ENCODE measurements at places on chromosomes 2 and 18.

DNA sequence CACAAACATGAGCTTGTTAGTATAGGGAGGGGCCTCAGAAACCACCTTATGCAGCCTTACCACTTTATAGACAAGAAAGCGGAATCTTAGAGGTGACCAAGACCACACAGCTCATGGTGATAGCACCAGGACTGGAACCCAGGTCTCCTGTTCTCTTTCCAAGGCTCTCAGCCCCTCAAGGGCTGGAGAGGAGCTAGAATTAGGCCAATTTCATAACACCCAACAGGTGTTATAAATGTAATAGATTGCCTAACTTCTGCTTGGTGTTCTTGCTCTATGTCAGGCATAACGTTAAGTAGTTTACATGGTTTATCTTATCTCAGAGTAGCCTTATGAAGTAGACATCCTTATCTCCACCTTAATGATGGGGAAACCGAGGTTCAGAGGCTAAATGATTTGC lies 42.9 kb downstream of the RPL37A start:
- no peak for DNase-seq

DNA sequence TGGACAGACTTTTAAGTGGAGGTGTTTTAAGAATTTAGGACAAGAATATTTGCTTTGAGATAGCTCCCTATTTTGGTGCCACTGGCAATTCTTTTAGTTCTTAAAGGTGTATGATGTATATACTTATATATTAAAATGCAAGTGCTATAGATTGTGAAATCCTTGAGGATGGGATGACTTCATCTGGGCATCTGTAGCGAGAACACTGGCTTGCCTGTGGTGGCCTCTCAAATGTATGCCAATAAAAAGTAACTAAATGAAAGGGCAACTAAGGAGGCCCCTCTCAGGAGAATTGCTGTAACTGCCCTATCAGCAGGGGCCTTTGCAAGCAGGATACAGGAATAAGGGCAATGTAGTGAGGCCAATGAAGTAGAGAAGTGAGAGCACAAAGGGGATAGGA lies 2.6 kb upstream of the THUMPD2 start:
- DNase-seq, result no peak

- DNase-seq, result no peak
These were observed 1106.0 kb downstream of the RPIA start for GRCh38 chr2:89797320-89798038.

GRCh38 chr2:109017017-109017416 lies 28.0 kb upstream of the EDAR start:
- DNase-seq, result no peak

DNA sequence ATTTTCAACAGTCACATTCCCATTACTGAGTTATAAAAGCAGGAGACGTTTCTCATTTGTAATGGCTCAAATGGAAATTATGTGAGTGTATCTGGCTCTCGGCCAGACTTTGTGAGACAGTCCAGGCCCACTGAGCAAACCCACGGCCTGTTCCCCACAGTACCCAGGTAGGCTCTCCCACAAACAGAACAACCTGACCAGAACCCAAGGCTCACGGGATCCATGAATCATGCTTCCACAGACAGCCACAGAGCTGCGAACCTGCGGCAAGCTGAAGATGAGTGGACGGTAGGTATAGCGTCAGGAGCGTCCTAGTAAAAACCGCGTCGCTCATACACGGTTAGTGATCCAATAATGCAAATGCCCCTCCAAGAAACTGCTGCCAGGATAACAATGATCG lies 34.2 kb downstream of the NDUFA10 start:
- DNase-seq, result no peak

DNA sequence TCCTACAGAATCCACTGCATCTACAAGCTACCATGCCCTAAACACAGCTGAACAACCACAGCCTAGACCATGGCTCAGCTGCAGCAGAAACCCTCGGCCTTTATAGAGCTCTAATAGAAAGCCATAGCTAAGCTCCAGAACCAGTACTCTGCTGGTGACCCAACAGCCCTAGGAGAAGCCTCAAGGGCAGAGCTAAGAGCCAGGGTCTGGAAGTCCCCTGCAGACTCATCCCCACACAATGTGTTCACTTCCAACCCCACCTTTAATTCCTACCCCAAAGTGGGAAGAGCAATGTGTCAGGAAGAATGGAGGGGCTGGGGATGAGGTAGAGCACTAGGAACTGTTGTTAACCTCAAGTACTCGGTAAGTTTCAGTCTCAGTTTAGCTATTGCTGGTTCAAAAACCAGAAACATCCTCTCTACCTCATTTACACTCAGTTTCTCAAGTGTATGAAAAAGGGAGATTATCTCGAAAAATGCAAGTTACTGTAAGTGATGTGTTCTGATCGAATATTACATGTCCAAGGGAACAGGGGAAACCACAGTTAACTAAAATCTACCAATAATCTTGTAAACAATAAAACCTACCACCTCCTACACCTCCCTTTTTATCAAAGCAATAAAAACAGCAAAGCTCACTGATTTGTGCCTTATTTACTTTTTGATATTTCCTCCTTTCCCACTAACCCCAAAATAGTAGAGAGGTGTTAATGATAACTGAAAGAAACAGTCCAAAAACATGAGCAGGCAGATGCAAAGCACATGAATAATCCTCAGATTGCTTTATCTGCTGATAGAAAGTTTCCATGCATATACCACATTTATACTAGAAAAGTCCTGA lies 36.2 kb downstream of the THADA start:
- DNase-seq, result no peak

GRCh38 chr2:47897883-47898731 lies 8.2 kb downstream of the FBXO11 start:
- DNase-seq, result no peak

DNA sequence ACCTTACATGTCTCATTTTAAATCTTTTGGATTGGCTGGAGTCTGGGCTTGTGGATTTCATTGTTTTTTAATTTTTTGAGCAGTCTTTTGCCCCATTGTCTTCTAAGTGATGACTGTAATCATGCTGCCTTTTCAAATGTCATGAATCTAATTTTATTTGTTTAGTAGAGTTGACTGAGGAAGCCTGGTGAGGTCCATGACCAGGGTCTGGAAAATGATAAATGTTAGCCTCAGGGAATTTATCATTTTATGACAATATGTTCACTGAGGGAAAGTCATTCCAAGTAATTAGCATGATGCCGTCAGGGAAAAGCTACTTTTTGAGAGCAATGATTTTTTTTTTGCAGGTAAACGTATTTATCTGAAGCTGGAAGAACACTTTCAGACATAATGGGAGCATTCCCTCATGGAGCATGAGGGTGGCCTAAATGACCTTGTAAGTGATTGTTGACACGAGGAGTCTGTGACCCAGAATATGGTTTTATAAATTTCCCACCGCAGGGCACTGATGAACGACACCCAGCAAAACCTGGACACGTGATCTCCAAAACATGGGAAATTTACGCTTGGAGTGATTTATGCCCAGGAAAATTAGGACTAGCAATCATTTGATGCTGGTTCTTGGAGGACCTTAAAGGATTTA lies 155.3 kb upstream of the NABP1 start:
- DNase-seq, result no peak

DNA sequence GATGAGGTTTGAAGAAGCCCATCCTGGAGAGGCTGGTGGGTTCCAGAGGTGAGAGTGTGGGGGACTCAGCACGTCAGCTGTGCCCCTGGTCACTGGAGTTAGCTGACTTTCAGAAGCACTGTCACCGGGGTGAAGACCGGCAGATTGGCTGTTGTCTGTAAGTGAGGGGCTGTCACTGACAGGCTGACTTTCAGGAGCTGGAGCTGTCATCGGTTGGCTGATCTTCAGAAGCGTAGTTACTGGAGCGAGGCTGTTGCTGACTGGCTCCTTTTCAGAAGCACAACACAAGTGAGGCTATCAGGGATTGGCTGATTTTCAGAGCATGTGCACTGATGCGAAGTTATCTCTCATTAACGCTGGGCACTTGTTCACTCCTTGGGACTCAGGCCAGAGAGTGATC lies 738.4 kb upstream of the ID2 start:
- no peak for DNase-seq

DNA sequence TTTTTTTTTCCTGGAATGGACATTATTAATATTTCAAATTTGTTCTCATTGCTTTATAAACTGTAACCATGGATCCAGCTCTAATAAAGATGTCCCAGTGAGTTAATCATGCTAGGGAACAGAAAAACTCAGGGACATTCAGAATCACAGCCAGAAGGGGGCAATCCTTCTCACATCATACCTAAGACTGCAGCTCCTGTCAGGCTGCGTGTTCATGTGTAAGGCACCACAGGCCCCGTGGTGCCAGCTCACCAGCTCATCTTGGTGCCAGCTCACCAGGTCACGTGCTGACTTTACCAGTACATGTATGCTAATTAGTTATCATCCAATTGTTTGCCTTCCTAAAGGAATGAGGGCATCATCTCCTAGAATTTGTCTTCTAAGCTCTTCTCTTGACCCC lies 84.7 kb upstream of the NEDD4L start:
- DNase-seq, result peak; percentile 28

DNA sequence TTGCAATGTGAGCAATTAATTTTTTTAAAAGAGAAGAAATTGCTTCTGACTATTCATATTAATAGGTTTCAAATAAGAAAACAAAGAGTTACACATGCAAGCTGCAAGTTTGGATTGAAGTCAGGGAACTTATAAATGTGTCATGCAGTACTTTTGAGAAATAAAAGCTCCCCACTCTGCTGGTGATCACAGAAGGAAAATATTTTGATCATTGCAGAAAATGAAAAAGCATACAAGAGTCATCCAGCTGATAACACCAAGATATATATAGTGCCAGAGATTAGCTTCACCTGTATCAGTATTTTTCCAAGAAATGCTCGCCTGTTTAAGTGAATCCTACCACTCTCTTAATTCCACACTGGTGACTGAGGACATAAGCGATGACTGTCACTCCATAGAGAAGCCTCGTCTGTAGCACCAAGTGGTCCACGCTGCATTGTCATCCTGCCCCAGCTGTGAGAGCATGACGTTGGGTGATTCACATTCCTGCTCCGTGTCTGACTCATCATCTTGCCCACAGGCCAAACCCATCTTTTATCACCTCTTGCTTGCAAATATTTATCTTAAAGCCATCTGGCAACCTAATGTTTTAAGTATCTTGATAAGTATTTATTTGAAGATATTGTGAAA lies 178.0 kb downstream of the ASXL3 start:
- no peak for DNase-seq

DNA sequence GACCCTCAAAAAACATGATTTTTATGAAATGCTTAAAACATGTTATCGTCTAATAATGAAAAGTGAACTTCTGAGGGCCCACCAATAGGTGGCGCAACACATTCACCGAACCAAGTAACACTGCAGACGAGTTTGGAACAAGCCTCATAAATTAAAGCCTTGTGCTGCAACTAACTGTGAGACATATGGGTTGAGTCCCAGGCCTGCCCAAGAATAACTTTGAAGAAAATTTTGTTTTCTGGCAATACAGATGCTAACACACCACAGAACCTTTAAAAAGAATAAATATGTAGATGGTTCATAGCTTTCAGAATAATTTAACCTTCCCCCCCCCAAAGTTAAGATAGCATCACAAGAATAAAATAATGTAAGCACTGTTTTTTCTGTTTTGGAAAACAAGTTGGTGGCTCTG lies 285.9 kb downstream of the RNF144A start:
- no peak for DNase-seq

DNA sequence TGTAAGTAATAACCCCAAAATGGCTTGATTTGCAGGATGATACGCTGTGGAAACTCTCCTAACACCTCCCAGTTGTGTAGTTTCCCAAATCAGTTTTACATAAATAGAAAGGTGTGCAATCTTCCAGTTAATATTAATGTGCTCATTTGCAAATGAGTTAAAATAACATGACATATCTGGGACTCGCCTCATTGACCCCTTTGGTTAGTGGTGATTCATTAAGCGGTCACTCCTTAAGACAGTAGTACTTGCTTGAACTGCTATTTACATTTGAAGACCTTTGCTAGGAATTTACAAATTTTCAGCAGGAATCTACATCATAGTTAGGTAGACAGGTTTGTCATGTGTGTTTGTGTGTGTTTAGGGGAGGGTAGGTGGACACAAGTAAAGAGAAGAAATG lies 1367.7 kb upstream of the CELF4 start:
- no peak for DNase-seq

DNA sequence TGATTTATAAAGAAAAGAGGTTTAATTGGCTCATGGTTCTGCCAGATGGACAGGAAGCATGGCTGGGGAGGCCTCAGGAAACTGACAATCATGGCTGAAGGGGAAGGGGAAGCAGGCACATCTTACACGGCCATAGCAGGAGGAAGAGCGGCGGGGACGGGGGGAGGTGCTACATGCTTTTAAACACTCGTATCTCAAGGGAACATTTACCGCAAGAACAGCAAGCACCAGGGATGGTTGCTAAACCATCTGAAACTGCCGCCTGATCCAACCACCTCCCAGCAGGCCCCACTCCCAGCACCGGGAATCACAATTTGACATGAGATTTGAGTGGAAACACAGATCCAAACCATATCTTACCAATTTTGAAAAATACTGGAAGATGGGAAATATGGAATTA lies 362.8 kb downstream of the FBXO15 start:
- no peak for DNase-seq

GRCh38 chr2:170878505-170878904 lies 50.5 kb upstream of the GORASP2 start:
- no peak for DNase-seq

DNA sequence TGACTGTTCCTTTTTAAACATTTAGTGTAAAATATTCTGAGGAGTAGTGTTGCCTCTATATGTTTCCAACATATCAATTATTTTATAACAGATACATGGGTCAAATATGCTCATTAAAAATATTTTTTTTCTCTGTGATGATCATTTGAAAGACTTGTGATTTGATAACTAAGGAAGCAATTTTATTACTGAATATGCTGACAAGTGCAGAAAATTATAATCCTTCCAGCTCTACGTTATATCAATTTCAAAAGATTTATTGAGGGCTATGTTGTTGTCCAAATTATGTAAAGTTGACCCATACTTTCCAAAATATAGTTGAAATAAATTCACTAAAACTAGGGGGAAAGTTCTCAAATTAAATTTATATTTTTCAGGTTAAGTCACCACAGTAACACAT lies 290.6 kb downstream of the NYAP2 start:
- DNase-seq, result no peak

DNA sequence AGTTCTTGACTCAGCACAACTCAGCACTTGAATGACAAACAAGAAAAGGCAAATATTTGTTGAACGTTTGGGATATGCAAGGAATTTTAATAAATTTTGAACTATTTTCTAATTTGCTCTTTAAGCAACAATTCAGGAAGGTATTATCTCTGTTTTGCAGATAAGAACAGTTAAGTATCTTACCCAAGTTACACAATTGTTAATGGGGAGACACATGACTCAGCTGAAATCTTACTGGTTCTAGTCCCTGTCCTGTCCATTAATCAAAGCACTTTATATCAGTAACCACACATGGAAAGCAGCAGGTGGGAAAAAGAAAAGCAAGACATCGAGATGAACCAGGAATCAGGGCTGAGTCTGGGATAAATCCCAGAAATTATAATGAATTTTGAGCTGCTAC lies 493.9 kb upstream of the PIK3C3 start:
- no peak for DNase-seq

Data from NCI-H2107 (cell line).